ENCODE measurements at places on chromosomes 13 and 19. TPM values are rescaled to one million over a fixed set of nuclear protein-coding genes. Genes with fewer than 3 reads are reported as not detected.

The ZNF426 gene
- total RNA-seq, result 5.5 TPM

The PRR22 gene
- 0.21 TPM for total RNA-seq

The TBC1D4 gene
- total RNA-seq, result 6.4 TPM

The CRLF1 gene
- 2.4 TPM for total RNA-seq

The LILRA1 gene
- total RNA-seq, result not detected
